ENCODE measurements at places on chromosomes 7 and 10.

- no peak for DNase-seq
These were observed 53.2 kb downstream of the NPY start for GRCh38 chr7:24337180-24337579.

GRCh38 chr7:71772779-71773178, 639.4 kb downstream of the CALN1 start:
- DNase-seq: no peak

DNA sequence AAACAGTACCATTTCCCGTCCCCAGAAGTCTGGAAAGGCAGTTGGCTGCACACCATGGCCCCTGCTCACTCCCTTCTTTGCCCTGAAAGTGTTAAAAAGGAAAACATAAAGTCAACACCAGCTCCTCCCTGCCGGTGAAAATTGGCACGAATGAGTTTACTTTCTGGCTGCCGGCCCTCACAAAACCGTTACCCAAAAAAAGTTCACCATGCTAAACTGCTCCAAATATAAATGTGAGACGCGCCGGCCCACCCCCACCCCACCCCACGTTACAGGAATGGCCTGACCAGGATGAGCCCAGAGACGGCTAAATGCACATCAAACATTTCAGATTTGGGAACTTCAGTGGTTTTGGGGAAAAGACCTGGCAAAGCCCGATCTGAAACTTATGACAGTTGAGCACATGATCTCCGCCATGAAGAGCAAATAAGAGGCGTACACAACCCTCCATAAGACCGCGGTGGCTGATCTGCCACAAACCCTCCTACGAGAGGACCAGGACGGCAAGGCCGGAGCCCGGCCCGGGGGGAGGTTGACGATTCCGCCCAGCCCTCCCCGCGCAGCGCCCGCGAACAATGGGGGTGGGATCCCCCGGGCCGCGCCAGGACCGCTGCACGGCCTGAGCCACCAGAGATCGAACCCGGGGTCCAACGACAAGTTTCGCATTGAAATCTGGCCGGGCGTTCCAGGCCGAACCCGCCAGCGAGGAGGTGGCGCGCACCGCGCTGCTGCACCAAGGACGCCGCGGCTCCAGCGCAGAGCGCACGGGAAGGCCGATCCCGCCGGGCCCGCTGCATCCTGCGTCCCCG, 952 bp downstream of the DIP2C start:
- DNase-seq: no peak

DNA sequence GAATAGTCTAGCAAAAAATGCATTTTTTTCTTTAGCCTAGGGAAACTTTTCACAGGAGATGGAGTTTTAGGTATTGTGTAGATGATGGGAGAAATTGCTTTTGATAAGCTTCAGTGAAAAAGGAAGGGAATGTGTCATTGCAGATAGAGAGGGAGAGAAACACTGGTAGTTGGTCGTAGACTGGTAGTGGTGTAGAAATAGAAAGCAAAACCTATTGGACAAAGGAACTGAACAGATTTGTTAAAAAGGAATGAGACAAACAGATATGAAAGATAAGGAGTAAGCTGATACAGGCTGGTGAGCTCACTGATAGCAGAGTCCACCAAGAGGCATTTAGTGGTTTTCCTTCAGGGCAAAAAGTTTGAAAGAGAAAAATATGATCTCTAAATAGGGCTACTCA, 94.3 kb downstream of the ZEB1 start:
- no peak for DNase-seq

Measured in activated T-helper 1 cell treated with anti-CD3 and anti-CD28 coated beads, Interleukin-2, amount 50 U/mL, for 16 hours (primary cell).